ENCODE measurements at places on chromosomes 2 and 18.

- no peak for DNase-seq
Measured at GRCh38 chr2:172287605-172288315, 139.6 kb upstream of the ITGA6 start.

DNA sequence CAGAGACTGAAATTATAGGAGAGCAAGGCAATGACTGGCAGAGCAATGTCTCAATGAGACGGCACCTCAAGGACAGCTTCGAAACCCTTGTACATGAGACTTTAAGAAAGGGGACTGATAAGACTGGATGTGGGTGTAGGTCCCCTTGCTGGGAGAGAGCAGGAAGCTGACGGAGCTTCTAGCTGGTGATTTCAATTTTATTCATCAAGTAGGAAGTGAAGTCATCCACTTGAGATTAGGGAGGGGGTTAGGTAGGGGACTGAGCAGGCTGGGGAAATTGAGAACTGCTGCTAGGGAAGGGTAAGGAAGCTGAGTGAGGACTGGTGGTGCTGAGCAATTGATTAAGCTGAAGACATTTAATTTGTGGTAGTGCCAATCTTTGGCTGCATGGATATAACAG lies 99.5 kb upstream of the ITGB6 start:
- DNase-seq, result no peak

DNA sequence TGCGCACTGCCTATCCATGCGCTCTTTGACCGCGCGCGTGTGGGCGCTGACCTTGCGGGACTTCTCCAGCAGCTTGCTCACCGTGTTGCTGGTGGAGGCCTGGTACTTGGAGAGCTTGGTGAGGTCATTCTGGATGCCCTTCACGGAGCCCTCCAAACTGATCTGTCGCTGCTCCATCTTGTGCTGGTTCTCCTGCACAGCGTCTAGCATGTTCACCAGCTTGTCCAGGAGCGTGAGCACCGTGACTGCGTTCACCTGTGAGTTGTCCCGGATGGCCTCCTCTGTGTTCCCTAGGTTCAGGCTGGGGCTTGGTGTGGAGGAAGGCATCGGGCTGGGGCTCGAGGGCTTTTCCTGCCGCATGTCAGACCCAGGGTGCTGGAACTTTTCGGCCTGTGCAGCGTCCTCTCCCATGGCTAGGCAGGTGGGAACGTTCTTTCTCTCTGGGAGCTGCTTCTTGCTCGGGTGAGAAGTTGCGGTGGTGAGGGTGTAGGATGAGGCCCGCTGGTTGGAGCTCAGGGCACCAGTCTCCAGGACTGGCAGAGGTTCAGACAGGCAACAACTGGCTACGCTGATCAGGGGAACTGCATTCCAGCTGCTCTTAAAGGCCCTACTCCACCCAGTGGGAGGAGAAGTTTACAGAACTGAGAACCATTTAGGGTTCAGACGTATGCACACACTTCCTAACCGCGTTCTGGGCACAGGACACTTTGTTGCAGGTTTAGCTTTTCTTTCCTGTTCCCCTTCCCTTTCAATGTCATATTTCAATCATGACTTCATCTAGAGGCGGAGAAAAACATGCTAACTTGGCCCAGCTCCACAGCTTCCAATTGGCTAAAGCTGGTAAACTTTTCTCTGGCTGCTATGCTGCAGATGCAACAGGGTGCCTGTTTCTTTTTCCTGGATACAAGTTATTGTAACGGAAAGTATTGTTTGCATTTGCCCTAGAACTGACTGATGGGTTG lies at the start of gene CAVIN2:
CAVIN2 (minus strand) TSS at position 574 of the 962 bp plus-strand sequence; CDS start at position 411, 163 bp downstream.
- peak; percentile 78 for DNase-seq

- no peak for DNase-seq
Measured at GRCh38 chr2:1864301-1864980, 120.1 kb upstream of the PXDN start.

DNA sequence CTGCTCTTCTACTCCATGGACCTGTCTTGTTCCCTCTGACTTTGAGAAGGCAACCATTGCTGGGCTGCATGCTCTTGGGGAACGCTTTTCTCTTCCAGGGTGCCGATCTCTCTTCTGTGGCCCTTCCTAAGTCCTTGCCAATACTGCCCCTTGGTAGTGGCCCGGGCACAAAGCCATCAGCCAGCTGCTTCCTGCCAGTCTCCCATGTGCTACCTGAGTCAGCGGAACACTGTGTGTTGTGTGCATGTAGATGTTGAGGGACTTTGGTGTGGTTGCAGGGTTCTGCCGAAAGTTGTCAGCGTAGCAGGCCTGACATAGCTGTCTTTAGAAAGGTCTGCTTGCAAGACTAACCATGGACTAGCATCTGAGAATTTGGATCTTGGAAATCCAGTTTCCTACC lies 35.4 kb downstream of the MGAT5 start:
- DNase-seq, result no peak

DNA sequence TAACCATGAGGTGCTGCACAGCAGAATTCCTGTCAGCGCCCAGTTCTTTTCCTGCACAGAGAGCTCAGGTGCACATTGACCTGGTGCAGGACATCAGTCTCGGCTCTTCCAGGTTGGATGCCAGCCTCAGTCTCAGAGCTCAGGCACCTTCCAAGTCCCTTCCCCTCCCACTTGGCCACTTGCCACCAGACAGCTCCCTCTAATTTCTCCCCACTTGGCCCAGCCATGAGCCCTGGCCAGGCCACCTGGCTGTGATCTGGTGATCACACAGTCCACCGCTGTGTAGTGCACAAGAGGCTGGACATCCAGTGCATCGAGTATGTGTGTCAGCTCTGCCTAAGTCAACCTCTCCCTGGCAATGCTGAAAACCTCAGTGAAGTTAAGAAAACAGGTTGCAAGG lies 336.6 kb upstream of the MYT1L start:
- no peak for DNase-seq

- DNase-seq, result no peak
Measured at GRCh38 chr2:120737340-120738101, 1.9 kb downstream of the GLI2 start.

- no peak for DNase-seq
Measured at GRCh38 chr2:227933884-227934283, 62.5 kb downstream of the DAW1 start.

Measured in fibroblast of skin of left quadriceps (primary cell).